Suppressor macrophage (primary cell): ENCODE measurements at places on chromosomes 2 and 18.

DNA sequence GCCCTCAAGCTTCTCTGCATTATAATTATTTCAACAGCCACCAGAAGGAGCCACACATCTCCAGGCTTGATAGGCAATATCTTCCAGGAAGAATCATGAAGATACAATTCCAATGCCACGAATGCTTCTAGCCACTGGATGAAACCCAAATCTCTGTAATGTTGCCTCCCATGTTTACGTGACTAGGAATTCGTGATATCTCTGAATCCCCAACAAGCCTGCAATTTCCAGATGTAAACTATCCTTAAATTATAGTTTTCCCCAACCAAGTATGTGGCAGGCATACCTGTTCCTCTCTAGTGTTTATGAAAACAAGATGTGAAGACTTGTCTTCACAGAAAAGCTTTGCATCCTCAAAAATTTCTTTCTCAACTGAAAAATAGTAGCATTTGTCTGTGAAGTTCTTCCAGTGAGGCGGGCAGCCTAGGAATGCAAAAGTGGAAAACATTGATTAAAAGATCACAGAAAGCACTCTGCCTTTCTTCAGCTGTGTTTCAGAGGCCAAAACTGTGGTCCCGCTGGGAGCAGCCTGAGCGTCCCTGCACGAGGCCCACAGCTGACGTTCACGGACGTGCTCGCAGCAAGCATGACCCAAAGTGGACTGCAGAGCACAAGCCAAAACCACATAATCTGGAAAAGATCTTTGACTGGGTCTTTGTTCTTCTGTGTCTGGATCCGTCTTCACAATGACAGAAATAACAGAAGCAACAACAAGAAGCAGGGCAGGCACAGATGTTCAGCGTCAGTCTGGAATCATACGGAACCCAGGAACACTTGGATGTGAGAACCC lies 65.1 kb upstream of the THOC1 start:
- no peak for DNase-seq

GRCh38 chr2:118586312-118586711 lies 261.1 kb downstream of the EN1 start:
- DNase-seq = no peak

DNA sequence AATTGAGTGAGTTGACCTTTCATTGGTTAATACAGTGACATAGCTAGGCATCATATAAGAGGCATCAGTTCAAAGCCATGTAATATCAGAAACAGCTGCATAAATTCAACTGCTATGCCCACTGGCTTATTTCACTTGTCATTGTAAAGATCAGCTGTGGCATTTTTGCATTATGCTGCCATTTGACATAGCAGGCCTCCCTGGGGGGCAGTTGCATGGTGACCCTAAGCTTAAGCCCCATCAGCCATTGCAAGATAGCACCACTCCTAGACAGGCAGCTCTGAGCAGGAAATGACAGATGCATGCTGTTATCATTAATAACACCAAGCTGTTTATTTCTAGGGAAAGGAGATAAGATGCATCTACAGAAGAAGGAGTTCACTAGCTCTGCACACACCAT lies 233.4 kb upstream of the CNTNAP5 start:
- no peak for DNase-seq

DNA sequence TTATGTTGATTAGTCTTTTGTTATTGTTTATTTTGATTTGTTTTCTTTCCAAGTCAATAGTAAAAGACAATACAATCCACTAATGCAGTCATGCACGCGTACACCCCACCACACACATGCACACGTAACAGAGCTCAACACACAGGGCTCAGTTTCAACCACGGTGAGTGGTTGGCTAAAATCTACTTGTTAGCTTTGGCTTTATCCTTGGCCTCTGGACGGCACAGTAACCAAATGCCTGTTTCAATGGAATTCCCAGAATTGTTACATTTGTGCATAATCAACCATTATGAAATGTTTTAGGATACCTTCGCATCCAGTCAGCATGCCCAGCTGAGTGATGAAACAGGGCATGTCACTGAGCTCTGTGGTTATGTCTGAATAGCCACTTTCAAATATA lies 53.2 kb downstream of the NYAP2 start:
- no peak for DNase-seq

DNA sequence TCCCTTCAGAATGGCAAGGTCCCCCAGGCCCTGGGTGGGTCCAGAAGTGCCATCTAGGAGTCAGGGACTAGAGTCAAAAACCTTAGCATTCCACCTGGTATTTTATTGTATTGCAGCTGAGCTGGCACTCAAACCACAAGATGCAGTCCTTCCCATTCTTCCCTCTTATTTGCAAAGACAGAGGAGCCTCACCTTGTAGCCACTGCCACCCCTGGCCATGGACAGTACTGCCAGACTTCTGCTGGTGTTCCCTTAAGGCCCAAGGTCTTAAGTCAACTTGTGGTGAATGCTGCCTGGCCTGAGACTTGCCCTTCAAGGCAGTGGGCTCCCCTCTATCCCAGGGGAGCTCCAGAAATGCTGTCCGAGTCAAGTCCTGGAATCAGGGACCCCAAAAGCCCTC lies 6.9 kb downstream of the UGT1A10 start:
- DNase-seq = no peak

DNA sequence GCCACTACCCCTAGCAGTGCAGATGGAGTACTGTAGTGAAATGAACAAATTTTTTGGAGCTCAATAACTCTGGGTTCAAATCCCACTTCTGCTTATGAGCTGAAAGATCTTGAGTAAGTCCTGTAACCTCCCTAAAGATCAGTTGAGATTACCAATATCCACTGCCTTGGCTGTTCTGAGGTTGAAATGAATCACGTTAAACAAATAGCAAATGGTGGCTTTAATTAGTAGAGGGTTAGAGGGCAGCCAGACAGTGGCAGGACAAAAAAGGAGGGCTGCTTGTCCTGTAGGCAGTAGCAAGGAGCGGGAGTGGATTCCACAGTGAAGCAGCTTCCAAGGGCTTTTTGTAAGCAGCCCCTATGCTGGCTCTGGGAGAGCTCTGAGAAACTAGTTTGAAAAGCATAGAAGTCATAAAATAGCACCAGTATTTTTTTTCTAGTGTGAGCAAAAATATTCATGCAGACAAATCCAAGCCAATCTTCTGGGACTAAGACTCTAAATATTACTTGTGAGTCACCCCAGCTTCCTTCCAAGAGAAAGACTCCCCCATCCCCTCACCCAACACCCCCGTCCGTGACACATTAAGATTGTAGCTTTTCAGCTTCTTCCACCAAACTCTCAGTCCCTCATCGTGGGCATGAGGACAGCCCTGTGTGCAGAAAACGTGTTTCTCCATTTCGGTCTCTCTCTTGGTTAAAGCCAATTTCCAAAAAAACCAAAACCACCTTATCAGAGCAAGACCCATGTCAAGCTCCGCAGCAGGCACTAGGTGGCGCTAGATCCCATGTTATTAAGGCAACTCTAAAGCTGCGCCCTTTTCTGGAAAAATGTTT lies 123.5 kb upstream of the LGALSL start:
- DNase-seq = peak; percentile 91

DNA sequence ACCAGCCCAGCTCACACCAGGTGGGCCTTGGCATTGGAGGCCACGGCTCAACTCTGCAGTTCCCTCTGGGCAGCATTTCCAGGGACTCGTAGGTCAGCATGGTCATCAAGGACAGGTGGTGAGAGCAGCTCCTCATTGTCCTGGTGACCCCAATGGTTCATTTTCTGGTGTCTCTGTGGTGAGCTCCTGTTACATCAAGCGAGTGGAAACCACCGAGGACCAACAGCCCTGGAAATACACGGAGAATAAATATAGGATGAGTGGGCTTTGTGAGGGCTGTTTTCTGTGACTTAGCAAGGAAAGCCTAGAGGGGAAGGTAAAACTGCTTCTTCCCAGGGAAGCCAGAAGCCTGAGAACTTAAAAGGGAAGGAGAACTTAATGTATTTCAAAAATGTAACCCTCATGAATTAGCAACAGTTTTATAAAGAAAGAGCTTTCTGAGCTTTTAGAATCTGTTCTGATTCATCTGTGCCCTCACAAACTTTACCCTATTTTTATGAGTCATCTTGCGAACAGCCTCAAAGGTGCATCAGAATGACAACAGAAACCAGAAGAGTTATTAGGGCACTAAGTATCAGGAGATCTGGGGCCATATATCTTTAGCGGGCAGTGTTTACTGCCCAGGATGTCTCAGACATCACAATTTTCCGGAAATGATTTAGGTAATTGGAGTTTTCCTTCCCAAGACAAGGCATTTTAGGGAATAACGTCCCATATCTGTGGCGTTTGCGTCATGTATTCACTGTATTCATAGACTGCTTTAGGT lies 18.7 kb downstream of the C2orf92 start:
- DNase-seq = no peak

- no peak for DNase-seq
Observed at GRCh38 chr2:108982259-108982679, 6.8 kb downstream of the EDAR start.

GRCh38 chr2:61707984-61708852 lies 145.6 kb downstream of the FAM161A start:
- no peak for DNase-seq

- no peak for DNase-seq
Observed at GRCh38 chr2:112474844-112475486, 7.0 kb upstream of the TTL start.
